DND-41 (cell line): ENCODE measurements at places on chromosomes 1 and 21.
A peak's percentile ranks its signal among the peaks of the same experiment; 100 is the strongest.

GRCh38 chr1:163472651-163473248 lies 151.0 kb downstream of the NUF2 start:
- DNase-seq = no peak

DNA sequence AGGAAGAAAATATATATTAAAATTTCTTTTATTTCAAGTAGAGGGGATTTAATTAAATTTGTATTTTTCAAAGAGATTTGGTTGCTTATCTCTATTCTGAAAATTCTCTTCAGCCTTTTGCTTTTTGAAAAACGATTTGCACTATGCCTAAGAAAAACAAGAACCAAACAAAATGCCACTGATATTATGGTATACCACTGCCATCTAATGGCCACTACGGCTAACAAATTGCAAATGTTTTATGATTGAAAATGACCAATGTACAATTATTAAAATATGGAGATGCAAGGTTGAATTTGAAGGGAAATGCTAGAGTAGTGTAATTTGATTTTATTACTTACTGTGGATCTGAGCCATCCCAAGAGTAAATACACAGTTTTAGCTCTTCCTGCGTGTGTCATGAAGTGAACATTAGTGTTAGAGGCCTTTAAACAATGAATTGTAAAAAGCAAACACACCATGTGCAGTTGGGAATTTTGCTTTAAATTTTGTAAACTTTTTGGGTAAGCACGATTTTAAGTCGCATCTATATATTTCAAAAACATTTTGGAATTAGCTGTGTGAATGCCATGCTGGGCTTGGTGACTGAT lies 137.4 kb upstream of the USP25 start:
- peak; percentile 28 for DNase-seq

GRCh38 chr1:92536980-92537884 lies 50.5 kb upstream of the GFI1 start:
- peak; percentile 21 for DNase-seq

GRCh38 chr21:39625211-39625895 lies 12.6 kb downstream of the B3GALT5 start:
- DNase-seq = no peak

- DNase-seq = peak; percentile 45
Measured at GRCh38 chr1:245546875-245547274, 392.1 kb downstream of the KIF26B start.

- no peak for DNase-seq
Measured at GRCh38 chr1:69519006-69519405, 48.7 kb upstream of the LRRC7 start.

DNA sequence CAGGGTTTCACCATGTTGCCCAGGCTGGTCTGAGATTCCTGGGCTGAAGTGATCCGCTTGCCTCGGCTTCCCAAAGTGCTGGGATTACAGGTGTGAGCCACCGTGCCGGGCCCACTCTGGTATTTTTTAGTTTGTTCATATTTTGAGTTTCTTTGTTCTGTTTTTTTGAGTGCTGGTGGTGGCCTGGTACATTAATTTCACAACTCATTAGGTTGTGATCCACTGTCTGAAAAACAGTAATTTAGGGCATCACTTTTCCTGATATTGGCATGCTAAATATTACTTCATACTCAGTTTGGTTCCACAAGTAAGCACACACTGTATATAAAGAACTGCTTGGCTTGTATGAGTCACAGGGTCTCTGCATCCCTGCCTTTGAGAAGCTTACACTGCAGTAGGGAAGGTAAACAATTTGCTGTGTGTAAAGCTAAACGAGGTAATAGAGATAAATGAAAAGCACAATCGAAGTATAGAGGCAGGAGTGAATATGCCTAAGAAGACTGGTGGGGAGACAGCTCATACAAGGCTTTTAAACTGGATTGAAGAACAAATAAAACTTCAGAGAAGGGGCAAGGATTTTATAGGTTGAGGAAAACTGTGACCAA lies 7.7 kb downstream of the SNX27 start:
- no peak for DNase-seq

DNA sequence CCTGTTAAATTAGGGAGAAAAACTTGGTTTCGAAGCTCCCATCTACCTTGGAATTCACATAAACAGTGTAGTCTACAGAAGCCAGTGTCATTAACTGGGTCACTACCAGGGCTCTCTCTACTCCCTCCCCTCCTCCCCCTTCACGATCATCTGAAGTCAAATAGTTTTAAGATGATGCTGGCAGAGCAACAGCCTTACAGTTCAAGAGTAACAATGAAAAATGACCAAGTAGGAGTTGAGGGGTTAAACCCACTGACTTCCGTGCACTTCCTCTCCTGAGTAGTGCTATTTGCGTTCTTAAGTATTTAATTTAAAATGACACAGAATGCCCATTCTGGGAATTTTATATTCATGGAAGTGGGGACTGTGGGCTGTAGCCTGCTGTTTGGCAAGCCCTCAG lies 236.9 kb downstream of the SIPA1L2 start:
- DNase-seq = no peak

- no peak for DNase-seq
Measured at GRCh38 chr1:150842343-150842742, 34.1 kb downstream of the ARNT start.

GRCh38 chr1:33853431-33853830 lies 10.4 kb upstream of the HMGB4 start:
- DNase-seq = no peak

- no peak for DNase-seq
Measured at GRCh38 chr1:28913786-28914227, 562 bp upstream of the EPB41 start.

DNA sequence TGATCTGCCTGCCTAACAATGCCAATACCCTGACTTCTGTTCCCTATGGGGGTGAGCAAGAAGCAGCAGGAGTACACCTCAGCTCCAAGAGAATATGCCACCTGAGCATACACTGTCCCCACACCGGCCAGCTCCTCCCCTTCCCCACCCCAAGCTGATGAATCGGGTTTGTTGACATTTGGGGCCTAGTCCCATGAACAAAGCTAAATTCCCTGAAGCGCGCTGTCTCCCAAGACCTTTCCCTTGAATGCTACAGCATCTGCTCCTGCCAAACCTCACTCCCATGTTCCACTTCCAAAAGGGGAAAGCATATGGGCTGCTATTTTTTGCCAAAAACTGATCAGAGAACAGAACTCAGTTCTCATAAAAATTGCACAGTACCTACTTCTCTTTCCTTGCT lies 220.4 kb upstream of the CAMK1G start:
- DNase-seq = no peak

- no peak for DNase-seq
Measured at GRCh38 chr1:21517660-21518480, 8.6 kb downstream of the ALPL start.

GRCh38 chr1:227764019-227764391 lies 28.8 kb downstream of the SNAP47 start:
- no peak for DNase-seq

- no peak for DNase-seq
Measured at GRCh38 chr1:31790641-31791091, 25.2 kb downstream of the SPOCD1 start.

- DNase-seq = peak; percentile 16
Measured at GRCh38 chr1:28456078-28456477, 49.8 kb upstream of the RCC1 start.

GRCh38 chr1:9181990-9182783 lies 52.4 kb upstream of the H6PD start:
- DNase-seq = no peak

DNA sequence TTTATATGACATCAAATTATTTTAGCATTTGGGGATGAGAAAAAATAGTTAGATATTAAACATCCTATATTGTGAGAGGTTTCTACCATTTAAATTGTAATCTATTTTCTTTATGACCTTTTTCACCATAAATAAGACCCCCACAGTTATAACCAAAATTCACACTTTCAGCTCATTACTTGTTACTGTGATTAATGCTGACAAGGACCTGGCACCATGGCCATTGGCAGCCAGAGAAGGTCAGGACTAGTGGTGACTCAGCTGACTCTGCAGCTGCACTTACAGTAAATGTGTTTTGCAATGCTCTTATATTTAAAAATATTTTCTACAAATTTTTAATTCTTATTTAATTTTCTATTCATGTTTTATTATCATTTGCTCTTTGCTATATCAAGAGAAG lies 133.3 kb upstream of the C1orf105 start:
- DNase-seq = no peak

GRCh38 chr1:93463960-93464359 lies 16.0 kb downstream of the FNBP1L start:
- DNase-seq = no peak

DNA sequence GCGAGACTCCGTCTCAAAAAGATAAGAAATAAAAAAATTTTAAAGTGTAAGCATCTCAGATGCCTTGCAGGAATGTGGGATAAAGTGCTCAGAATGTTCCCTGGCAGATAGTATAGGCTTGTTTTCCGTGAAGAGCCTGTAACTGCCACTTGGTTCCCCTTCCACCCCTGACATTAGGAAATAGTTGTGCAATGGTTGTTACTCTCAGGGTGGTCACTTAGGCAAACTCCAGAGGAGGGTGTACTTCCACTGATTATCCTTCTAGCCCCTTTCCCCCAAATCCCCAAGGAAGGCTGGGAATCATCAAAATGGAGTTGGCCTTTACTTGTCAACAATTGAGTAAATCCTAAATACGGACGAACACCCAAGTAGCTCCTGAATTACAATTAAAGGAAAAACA lies 10.4 kb downstream of the RPL11 start:
- DNase-seq = no peak

GRCh38 chr1:204357551-204358490 lies 1.9 kb downstream of the PLEKHA6 start:
- DNase-seq = no peak

DNA sequence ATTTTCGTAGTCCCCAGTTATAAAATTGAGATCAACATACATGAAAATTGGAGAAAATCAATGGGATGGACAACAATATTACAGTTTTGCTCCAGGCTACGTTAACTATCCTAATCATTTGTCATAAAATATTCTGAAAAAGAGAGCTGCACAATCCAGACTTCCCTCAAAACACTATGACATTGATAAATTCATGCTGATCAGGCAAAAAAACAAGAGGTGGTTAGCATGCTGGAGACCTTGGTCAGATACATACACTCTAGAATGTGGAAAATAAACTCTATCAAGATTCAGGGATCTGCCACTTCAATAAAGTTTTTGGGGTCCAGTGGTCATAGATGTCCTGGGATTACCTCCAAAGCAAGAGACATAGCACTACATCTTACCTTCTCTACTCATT lies 32.5 kb upstream of the ARHGAP29 start:
- DNase-seq = no peak

- DNase-seq = peak; percentile 79
Measured at GRCh38 chr1:180252638-180253536, 22.8 kb downstream of the LHX4 start.

- no peak for DNase-seq
Measured at GRCh38 chr1:155195201-155196102, 12.2 kb downstream of the THBS3 start.

DNA sequence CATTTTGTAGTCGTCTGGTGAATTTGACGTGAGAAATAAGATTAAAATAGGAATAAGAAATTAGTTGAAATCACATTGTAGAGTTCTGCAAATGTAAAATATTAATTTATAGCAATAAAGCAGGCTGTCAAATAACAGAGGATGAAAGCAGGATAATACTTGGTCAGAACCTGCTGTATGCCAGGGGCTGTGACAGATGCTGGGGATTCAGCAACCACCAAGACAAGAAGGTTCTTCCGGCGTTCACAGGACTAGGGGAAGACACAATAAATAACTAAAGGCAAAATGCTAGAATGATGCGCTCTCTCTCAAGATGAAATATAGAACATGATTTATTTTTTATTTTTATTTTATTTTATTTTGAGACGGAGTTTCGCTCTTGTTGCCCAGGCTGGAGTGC lies 6.8 kb upstream of the PARK7 start:
- no peak for DNase-seq

GRCh38 chr1:155127967-155128754 lies 485 bp downstream of the EFNA1 start:
- no peak for DNase-seq

DNA sequence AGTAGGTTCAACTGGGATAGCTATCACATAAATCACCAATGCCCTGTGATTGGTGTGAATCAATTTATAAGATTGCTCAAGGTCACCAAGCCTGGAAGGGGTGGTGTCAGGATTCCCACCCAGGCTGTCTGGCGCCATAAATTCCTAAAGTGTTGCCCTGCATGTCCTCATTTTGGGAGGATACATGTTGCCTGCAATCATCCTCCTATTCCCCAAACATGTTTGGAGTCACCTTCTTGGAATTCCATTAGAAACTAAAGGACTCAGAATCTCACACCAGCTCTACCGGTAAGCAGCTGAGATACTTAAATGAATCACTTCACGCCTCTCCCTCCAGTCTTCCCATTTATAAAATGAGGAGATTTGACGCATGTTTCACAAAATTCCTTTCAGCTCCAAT lies 54.1 kb upstream of the SLC45A1 start:
- DNase-seq = no peak

GRCh38 chr1:48114596-48115382 lies 107.7 kb upstream of the SLC5A9 start:
- DNase-seq = no peak

DNA sequence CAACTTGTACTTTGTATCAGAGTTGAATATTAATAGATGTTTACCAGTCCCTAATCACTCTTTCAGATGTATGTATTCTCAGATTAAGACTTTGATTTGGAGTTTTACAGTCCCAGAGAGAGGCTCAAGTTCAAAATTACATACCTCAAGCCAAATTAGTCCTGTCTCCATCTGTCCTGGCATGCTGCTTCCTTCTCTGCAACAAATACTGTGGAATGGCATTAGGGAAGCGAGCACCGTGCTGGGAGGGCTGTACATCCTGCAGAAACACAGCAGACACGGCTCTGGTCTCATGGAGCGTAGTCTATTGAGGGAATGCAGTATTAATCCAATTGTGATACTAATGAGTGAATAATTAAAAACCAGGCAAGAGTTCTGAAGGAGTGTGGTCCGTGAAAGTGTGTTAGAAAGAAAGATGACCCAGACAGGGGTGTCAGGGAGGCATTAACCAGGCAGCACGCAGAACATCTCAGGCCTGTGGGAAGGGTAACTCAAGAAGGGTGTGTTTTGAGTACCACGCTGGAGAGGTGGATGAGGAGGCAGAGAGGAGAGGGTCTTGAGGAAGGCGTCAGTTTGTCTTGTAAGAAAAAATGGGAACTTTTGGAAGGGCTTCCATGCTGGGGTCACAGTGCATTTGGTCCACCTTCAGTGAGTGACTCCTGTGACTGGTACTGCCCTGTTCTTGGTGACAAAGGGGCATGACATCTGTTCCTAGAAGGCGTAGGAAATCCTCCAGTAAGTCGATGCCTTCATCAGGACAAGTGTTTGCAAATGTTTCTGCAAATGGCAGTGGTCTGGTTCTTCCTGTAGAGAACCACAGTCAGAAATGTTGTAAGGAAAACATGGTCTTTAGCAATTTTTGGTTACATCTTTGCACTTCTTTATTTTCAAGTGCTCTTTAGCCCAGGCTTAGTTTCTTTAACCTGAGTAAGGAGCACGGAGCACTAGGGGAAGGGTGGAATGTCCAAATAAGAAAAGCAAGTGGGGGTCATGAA lies 1.6 kb downstream of the RAB4A start:
- no peak for DNase-seq

GRCh38 chr1:36172983-36173382 lies 17.0 kb downstream of the MAP7D1 start:
- no peak for DNase-seq
